ENCODE measurements at places on chromosomes 12 and 14. TPM values are rescaled to one million over a fixed set of nuclear protein-coding genes. Genes with fewer than 3 reads are reported as not detected.

Gene SOAT2
- total RNA-seq, result not detected

Gene PMCH
- total RNA-seq, result not detected

Gene KLRK1
- total RNA-seq, result 0.46 TPM

Gene RPL10L
- total RNA-seq, result not detected

Gene METAP2
- 87.1 TPM for total RNA-seq
